Uterus (tissue), 4 donors: ENCODE measurements at places on chromosomes 7 and 10. TPM values are rescaled to one million over a fixed set of nuclear protein-coding genes. Genes with fewer than 3 reads are reported as not detected.

DNA sequence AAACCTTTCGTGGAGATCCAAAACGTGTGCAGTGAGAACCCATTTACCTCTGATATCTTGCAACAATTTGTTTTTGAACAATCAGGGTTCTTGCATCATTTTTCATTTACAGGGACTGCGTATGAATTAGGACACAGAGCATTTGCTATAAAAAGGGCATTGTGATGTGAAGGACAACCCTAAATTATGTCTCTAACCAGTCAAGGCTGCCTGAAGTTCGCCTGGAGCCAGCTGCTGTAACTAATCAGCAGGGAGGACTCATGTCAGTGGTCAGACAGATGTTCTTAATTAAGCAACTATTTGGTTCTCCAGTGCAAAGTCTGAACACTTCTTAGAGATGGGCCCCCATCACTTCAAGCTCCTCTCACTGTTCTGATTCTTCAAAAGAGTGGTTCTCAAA, 674.8 kb downstream of the KCNMA1 start:
- H3K36me3 ChIP-seq = no peaks in the 10 kb centered on the region
- DNase-seq = no peak
- H3K27ac ChIP-seq = no peak overlapping the region
- no peaks in the 10 kb centered on the region for H3K27me3 ChIP-seq
- no peak overlapping the region for H3K4me3 ChIP-seq

ALOX5 gene
- 32.5 TPM for total RNA-seq

DNA sequence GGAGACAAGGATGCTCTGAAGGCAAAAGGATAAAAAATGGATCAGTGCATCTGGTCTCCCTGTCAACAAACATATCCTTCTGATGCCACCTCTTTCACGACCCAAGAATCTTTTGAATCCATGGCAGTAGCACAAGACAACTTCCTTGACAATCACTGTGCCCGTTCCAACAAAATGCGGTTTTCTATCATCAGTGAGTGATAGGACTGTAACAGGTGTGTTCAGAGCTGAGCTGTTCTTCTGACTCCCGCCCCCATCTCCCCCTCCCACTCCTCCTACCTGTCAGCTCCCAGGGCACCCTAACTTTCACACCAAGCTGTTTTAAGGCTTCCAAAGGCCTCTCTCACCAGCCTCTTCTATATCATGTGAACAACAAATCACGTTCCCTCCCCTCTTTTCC, 74.8 kb downstream of the PARD3 start:
- H3K36me3 ChIP-seq = no peaks in the 10 kb centered on the region
- peak overlapping the region; percentile 7 for H3K4me3 ChIP-seq
- H3K27me3 ChIP-seq = no peaks in the 10 kb centered on the region
- no peaks in the 10 kb centered on the region for H3K4me1 ChIP-seq
- no peak for DNase-seq

GRCh38 chr10:120051671-120052070, 159.1 kb downstream of the SEC23IP start:
- no peaks in the 10 kb centered on the region for H3K4me1 ChIP-seq
- DNase-seq = no peak
- no peaks in the 10 kb centered on the region for H3K36me3 ChIP-seq
- H3K27ac ChIP-seq = no peak overlapping the region
- H3K4me3 ChIP-seq = no peak overlapping the region

DNA sequence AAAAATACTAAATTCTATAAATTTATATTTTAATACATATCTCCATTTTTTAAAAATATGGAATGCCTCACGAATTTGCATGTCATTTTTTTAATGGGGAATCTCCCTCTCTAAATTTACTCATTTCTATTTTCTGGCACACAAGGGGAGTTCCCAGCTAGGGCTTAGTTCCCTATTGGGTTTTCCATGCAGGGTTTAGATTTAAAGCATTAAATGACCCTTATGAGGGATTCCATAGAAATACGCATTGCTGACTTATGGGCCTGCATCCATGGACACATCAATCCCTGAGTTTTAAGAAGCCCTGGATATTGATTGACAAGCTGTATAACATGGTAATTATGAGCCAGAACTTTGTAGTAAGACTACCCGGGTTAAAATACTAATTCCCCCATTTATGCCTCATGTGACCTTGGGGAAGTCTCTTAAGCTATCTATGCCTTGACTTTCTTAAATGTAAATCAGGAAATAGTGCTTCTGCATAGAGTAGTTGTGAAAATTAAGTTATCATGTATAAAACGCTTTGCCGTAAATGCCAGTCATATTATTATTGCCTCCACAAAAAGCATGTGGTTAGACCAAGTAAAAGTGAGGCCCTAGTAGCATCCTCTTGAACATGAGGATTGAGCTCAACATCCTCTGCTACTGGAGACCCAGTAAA, 78.8 kb upstream of the ANKRD1 start:
- H3K36me3 ChIP-seq = no peaks in the 10 kb centered on the region
- H3K4me3 ChIP-seq = no peak overlapping the region
- no peaks in the 10 kb centered on the region for H3K4me1 ChIP-seq
- no peak for DNase-seq

GRCh38 chr10:105071980-105072379, 430.9 kb downstream of the SORCS3 start:
- H3K4me3 ChIP-seq = no peak overlapping the region
- DNase-seq = no peak
- no peaks in the 10 kb centered on the region for H3K4me1 ChIP-seq
- H3K27ac ChIP-seq = no peak overlapping the region
- H3K27me3 ChIP-seq = no peaks in the 10 kb centered on the region
- H3K36me3 ChIP-seq = no peaks in the 10 kb centered on the region

DNA sequence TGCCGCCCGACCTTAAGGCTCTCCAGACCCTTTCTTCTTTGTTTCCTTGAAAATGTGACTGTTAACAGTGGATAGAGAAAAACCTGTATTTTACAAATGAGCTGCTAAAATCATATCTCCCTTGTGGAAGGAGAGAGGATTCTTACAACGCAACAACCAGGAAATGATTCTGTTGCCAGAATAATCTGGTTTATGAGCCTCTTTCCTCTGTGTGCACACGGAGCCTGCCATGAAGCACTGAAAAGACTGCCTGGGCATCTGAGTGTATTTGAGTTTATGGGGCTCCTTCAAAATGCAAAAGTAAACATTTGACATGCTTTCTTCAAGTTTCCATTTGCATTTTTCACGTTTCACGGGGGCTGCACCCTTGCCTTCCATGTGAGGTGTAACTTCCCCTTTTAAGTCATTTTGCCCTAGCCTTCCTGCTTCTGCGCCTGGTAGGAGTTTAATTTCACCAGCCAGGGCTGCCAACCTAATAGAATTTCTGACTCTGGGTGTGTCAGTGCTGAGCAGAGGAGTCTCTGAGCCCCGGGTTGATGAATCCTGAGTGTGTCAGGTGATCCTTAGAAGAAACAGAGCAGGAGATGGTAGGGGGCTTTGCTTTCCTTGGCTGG, 101.2 kb downstream of the GRB10 start:
- H3K4me3 ChIP-seq = no peak overlapping the region
- H3K36me3 ChIP-seq = no peaks in the 10 kb centered on the region
- H3K4me1 ChIP-seq = no peaks in the 10 kb centered on the region
- H3K27ac ChIP-seq = no peak overlapping the region
- DNase-seq = no peak

DNA sequence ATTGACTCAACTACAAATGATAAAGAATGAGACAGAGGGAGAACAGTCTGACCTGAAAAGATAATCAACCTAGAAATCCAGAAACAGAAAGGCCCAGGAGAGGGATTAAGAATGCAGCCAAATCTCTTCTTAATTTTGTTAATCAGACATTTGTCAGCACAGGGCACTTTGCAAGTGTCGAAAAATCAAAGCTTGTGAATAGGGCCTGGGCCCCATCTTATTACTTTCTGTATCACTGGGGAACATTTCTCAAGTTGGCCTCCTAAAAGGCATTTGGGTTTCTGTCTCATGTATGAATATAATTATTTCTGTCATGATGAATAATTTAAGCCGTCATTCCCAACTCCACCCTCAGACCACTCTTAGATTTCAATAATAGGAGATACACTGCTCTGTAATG, 308.4 kb upstream of the PRKCQ start:
- no peak for DNase-seq
- no peak overlapping the region for H3K4me3 ChIP-seq
- H3K27me3 ChIP-seq = no peaks in the 10 kb centered on the region
- no peaks in the 10 kb centered on the region for H3K4me1 ChIP-seq

- H3K4me3 ChIP-seq = no peak overlapping the region
- H3K4me1 ChIP-seq = no peaks in the 10 kb centered on the region
- no peak overlapping the region for H3K27ac ChIP-seq
Observed at GRCh38 chr7:41730161-41730560, 27.3 kb upstream of the INHBA start.

PNLIPRP3 gene
- 0.07 TPM for total RNA-seq

- no peaks in the 10 kb centered on the region for H3K27me3 ChIP-seq
- H3K4me1 ChIP-seq = no peaks in the 10 kb centered on the region
- DNase-seq = no peak
Observed at GRCh38 chr10:348456-348855, 213.2 kb downstream of the ZMYND11 start.

SRI gene
- 17.9 TPM for total RNA-seq

DNA sequence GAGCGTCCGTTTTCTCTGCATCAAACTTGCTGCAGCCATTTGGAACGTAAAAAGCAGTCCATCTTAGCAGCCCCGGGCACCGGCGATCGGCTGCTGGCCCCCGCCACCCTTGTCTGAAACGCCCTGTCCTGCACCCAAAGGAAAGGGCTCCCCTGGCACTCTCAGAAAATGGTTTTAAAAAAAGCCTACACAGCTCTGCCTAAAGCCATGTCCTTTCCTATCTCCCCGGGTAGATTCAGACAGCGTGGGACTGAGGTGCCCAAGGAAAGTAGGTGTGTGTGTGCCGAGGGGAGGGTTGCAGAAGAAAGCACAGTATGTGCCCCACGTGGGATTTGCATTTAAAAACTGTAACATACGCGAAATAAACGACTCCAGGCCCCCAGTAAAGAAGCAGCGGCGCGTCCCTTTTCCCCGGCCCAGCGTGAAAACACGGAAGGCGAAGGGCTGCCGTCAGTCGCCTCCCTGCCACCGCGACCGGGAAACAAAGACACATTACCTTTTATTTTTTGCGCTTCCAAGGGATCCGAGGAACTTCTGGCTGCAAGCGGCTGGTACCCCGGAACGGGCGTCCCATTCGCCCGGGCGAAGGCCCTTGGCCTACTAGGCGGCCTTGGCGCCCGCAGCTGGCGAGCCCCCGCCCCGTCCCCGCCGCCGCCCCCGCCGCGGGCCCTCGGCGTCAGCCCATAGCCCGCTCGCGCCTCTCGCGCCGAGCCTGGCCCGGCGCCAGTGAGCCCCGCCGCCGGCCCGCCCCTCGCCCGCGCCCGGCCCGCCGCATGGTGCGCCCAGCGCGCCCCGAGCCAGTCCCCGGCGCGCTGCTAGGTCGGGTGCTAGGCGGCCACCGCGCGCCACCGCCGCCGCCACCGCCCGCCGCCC, 304.6 kb downstream of the PRPF18 start:
- no peaks in the 10 kb centered on the region for H3K4me1 ChIP-seq
- H3K36me3 ChIP-seq = no peaks in the 10 kb centered on the region
- peak overlapping the region; percentile 64 for H3K27ac ChIP-seq
- H3K27me3 ChIP-seq = no peaks in the 10 kb centered on the region

GRCh38 chr10:70722820-70723424, 50.6 kb downstream of the ADAMTS14 start:
- H3K4me3 ChIP-seq = no peak overlapping the region
- no peaks in the 10 kb centered on the region for H3K27me3 ChIP-seq
- no peak overlapping the region for H3K27ac ChIP-seq
- no peaks in the 10 kb centered on the region for H3K4me1 ChIP-seq
- no peaks in the 10 kb centered on the region for H3K36me3 ChIP-seq
- DNase-seq = no peak

GRCh38 chr7:77497079-77497478, 40.0 kb upstream of the PTPN12 start:
- H3K27me3 ChIP-seq = no peaks in the 10 kb centered on the region
- no peaks in the 10 kb centered on the region for H3K4me1 ChIP-seq
- no peak overlapping the region for H3K4me3 ChIP-seq
- H3K27ac ChIP-seq = no peak overlapping the region
- no peaks in the 10 kb centered on the region for H3K36me3 ChIP-seq

- peaks cover 3% of the 10 kb centered on the region for H3K4me1 ChIP-seq
- no peaks in the 10 kb centered on the region for H3K36me3 ChIP-seq
- DNase-seq = no peak
- no peaks in the 10 kb centered on the region for H3K27me3 ChIP-seq
- no peak overlapping the region for H3K27ac ChIP-seq
Observed at GRCh38 chr10:74081941-74082718, 68.5 kb downstream of the AP3M1 start.

GRCh38 chr10:71179382-71179781, 33.0 kb upstream of the UNC5B start:
- no peaks in the 10 kb centered on the region for H3K36me3 ChIP-seq
- DNase-seq = no peak
- H3K27ac ChIP-seq = no peak overlapping the region
- H3K4me3 ChIP-seq = no peak overlapping the region
- H3K27me3 ChIP-seq = no peaks in the 10 kb centered on the region

GRCh38 chr7:27151341-27151930, 947 bp downstream of the HOXA3 start:
- DNase-seq = peak; percentile 53
- H3K4me3 ChIP-seq = peak overlapping the region; percentile 67
- H3K27me3 ChIP-seq = no peaks in the 10 kb centered on the region
- no peaks in the 10 kb centered on the region for H3K36me3 ChIP-seq

FAM180A gene
- total RNA-seq = 0.51 TPM

UBTD1 gene
- total RNA-seq = 6.9 TPM

MOGAT3 gene
- total RNA-seq = not detected

GRCh38 chr10:7400068-7400715, 10.6 kb downstream of the SFMBT2 start:
- DNase-seq = no peak
- H3K4me1 ChIP-seq = no peaks in the 10 kb centered on the region
- H3K4me3 ChIP-seq = no peak overlapping the region
- no peaks in the 10 kb centered on the region for H3K36me3 ChIP-seq
- no peaks in the 10 kb centered on the region for H3K27me3 ChIP-seq

PRPF18 gene
- 19.5 TPM for total RNA-seq

CYP3A7 gene
- not detected for total RNA-seq

LEP gene
- total RNA-seq = not detected
